ENCODE measurements at places on chromosomes 16 and 17.

DNA sequence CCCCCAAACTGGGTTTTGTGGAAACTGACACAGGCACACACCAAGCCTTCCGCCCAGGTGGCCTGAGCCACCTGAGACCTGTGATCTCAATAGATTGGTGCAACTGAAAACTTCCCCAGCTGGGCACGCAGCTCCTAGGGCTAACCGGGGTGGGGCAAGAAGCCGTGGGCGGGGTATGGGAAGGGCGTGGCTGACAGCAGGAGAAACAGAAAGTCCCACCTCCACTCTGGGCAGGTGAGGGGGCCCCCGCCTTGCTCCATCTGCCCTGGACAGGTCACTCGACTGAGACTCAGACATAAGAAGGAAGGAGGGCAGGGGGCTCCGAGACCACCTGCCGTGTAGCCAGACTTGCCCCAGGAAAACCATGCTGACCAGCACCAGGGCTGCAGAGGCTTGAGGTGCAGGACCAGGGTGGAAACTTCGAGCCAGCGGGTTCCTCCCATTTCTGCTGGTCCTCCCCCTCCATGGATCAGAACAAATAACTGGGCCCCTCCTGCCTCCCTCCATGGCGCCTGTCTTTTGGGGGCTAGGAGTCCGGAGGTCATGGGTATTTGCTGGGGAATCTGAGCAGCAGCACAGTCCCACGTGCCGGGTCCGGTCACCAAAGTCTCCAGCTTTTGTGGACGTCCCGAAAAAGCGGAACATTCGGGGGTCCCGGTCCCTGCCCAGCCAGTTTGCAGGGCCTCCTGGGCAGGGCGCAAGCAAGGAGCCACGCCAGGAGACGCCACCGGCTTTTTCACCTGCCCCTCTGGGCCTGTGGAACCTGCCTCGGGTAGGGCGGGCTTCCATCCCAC, 1.3 kb downstream of the TIMP2 start:
- DNase-seq, result peak; percentile 28

- peak; percentile 33 for DNase-seq
These were observed 23.1 kb upstream of the DHRS13 start for GRCh38 chr17:28925912-28926365.

- no peak for DNase-seq
These were observed 99.5 kb downstream of the SYCE1L start for GRCh38 chr16:77298418-77299360.

GRCh38 chr16:53528797-53529196, 25.8 kb upstream of the AKTIP start:
- DNase-seq, result no peak

DNA sequence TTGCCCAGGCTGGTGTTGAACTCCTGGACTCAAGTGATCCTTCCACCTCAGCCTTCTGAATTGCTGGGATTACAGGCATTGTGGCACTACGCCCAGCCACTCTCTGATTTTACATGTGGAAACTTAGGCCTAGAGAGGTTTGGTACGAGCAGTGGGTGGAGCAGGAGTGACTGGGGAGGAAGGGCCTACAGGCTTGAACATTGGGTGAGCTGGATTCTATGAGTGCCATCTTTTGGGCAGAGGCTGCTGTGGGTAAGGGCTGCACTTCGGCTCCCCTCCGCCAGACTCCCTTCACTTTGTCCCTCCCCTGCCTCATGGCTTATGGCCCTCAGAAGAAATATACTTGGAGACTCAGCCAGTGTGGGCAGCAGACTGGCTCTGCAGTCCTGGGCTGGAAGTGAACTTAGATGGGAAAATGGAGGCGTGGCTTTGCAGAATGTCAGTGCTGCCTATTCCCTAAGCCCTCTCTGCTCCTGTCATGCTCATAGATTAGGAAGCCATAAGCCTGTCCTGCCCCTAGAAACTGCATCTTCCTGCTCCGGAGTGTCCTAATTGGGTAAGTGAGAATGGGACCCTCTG, 9.5 kb upstream of the MRC2 start:
- no peak for DNase-seq

DNA sequence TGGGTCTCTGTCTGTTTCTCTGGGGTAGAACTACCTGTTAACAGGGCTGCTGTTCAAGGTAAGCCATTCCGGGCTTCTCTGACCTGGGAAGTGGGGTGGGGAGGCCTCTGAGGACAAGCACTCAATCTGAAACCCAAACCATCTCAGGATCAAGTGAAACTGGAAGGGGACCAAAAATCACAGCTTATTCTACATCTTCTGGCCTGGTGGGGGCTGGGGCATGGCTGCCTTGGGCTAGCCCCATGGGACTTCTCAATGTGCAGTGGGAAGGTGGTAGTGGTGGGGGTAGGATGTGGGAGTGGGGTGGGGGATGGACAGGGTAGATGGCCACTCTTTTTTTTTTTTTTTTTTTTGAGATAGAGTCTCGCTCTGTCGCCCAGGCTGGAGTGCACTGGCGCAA, 5.5 kb downstream of the FLOT2 start:
- no peak for DNase-seq

GRCh38 chr16:72891291-72892227, 156.4 kb downstream of the ZFHX3 start:
- no peak for DNase-seq

GRCh38 chr17:51391982-51392654, 131.8 kb downstream of the UTP18 start:
- no peak for DNase-seq

DNA sequence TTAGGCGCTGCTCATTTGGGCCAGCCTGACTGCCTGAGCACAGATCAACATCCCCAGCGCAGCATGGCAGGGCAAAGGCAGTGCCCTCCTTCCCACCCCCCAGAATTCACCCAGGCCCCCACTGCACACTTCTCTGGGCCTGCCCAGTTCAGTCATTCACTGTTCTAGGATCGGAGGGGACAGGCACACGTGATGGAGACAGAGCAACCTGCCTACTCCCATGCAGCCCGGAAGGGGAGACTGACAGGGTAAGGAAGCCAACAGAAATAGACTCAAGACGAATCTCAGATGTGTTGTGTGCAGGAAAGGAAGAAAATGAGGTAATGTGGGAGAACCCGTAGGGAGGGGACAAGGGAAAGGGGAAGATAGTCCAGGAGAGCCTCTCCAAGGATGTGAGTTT, 59.2 kb upstream of the LYRM9 start:
- DNase-seq, result no peak

DNA sequence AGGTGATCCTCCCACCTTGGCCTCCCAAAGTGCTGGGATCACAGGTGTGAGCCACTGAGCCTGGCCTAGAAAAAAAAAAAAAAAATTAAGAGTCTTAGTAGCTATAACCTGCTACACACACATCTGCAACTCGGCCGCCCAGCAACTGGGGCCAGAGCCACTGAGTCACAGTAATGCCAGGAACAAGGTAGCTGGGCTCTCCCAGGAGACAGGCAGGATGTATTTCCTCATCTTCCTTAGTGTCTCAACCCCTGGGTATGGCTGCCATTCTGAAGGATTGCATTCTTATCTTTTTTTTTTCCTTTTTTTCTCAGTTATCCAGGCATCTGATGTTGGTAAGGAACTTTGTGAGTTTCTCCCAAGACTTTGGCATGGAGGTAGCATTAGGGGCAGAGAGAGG, 7.1 kb upstream of the PSMD3 start:
- DNase-seq, result no peak

- no peak for DNase-seq
These were observed 408.2 kb downstream of the SEC14L1 start for GRCh38 chr17:77548967-77549366.

DNA sequence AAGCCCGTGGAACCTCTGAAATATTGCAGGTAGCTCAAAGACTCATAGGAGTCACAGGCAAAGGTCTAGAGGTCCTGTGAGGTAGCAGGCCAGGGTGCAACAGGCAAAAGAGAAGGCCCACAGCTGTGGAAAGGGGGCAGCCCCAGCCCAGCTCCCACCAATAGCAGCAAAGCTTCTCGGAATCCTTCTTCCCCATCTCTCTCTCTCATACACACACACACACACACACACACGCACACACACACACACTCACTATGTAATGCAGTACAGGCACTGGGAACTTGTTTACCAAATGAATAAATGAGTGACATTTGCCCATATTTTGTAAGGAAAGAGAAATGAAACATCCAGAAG, 16.8 kb upstream of the SUPT4H1 start:
- no peak for DNase-seq

DNA sequence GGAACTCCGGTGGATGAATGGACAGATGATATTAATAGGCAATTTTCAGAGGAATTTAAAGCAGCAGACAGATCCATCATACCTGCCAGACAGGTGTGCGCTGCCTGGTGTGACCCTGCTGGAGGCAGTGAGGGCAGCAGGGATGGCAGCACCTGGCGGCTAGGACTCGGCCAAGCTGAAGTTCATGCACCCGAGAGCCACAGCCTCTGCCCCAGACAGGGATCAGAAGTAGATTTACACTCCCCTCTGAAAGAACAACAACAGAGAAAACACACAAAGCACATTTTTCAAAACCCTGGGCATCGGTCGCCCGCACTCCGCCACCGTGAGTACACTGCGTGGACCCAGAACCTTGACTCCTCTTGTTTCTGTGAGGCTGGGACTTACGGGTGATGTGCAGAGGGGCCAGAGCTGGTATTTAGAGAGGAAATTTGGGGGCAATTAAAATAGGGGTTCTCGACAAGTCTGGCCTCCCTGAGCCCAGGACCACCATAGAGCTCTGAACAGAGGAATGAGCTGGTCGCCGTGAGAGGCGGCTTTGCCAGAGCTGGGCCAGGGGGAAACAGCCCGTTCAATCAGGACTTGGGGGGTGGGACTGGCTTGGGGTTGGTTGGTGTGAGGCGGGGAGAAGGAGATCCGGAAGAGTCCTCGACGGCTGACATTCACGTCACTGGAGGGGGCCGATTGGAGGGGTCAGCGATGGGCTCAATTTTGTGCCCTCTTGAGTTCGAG, 101.0 kb downstream of the METRNL start:
- DNase-seq, result no peak

- DNase-seq, result no peak
These were observed 10.7 kb downstream of the CCDC40 start for GRCh38 chr17:80047176-80047575.

- DNase-seq, result no peak
These were observed 33.1 kb downstream of the COG4 start for GRCh38 chr16:70490261-70490660.

DNA sequence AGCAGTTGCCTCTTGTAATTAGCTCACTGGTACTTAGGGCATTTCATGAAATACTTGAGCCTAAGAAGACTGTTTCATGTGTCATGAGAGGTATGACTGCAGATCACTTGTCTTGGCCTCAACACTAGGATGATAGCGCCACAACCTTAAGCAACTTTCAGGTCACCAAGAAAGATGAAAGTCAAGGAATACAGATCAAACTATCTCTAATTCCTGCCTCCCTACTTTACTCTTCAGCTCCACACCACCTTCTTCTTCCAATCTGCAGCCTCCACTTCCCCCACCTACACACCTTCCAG, 28.0 kb downstream of the GNA13 start:
- DNase-seq, result no peak

- no peak for DNase-seq
These were observed 10.0 kb downstream of the BCAR1 start for GRCh38 chr16:75241412-75241811.

- DNase-seq, result no peak
These were observed 120.4 kb upstream of the IRX6 start for GRCh38 chr16:55203570-55203969.

DNA sequence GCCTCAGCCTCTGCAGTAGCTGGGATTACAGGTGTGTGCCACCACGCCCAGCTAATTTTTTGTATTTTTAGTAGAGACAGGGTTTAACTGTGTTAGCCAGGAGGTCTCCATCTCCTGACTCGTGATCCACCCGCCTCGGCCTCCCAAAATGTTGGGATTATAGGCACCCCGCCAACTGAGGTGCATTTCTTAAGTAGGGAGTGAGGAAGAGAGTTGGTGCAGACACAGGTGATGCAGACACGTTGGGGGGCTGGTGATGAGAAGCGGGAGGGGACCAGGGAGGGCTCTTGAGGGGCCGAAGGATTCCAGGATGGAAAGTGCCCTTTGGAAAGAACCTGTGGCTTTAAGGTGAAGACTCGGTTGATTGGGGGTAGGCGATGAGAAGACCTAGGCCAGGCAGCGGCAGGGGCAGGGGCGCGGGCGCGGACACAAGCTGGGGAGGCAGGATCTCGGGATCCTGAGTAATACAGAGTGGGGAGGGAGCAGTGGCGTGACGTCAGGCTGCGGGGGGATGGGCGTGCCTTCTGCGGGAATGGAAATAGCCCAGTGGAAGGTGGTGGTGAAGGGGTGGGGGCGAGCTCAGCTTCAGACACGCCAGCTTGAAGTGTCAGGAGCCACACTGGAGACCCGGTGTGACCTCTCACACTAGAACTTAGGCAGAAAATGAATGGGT, 2.5 kb upstream of the ATP6V0C start:
- no peak for DNase-seq

GRCh38 chr16:1108299-1109252, 12.5 kb upstream of the C1QTNF8 start:
- no peak for DNase-seq

DNA sequence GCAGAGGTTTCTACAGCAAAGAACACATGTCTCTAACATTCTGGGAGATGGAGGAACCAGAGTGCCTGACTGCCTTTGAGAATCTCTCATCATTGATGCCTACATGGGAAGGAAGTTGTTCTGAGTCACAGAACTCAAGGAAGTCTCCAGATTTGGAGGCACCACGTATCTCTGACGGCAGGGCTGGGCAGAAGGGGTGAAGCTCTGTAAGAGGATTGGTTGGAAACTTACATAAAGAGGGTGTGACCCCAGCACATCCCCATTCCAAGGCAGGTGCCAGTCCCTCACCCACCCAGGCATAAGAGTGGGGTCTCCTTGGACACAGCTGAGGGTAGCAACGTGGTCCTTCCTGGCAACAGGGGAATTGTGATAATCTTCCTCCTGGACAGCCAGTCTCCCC, 17.4 kb downstream of the TNFRSF13B start:
- no peak for DNase-seq

- DNase-seq, result no peak
These were observed 40.9 kb upstream of the SSTR5 start for GRCh38 chr16:1031666-1032065.

- DNase-seq, result no peak
These were observed 3.3 kb upstream of the ITGAM start for GRCh38 chr16:31256466-31256865.

- no peak for DNase-seq
These were observed 607 bp downstream of the KATNIP start for GRCh38 chr16:27550582-27550920.

GRCh38 chr17:3887804-3888203, 5.0 kb downstream of the CAMKK1 start:
- DNase-seq, result no peak

DNA sequence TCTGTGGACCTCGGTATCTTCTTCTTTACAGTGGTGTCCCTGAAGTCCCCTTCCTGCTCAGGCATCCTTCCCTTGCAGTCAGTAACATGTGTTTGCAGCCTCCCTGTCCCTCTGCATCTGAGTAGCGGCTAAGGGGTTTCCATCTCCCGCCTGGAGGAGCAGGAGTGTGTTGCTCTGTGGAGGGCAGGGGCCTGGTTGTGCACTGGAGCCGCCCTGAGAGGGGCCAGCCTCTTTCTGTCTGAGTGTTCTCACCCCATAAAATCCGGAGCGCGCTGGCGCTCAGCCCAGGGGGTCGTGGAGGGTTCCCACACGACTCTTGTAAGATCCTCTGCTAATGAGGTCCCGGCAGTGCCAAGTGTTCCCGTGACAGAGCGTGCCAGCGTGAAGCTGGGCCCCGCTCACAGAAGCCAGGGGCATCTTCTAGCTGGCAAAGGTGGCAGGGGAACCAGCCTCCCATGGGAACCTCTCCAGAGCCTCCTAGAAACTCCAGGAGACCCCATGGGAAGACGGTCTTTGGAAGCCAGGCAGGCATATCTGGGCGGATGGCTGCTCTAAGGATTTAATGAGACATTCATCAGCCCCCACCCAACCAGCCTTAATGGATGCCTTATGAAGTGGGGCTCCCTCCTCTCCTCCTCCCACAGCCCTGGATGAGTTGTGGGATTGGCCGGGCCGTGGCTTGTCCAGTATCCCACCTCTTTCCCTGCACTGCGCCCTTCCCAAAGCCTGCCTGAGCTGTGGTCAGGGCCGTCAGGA, 91.4 kb upstream of the GSE1 start:
- no peak for DNase-seq
